Aorta (tissue), 5 donors: ENCODE measurements at places on chromosomes 1 and 21. TPM values are rescaled to one million over a fixed set of nuclear protein-coding genes. Genes with fewer than 3 reads are reported as not detected.

MPL gene
- total RNA-seq, result 0.18 TPM

NEK2 gene
- 1.0 TPM for total RNA-seq

FAM177B gene
- total RNA-seq, result not detected

THEM5 gene
- not detected for total RNA-seq

BLACAT1 gene
- total RNA-seq, result not detected

AMPD1 gene
- not detected for total RNA-seq

KRTAP19-1 gene
- total RNA-seq, result not detected

PPIAL4G gene
- 0.13 TPM for total RNA-seq

HAO2 gene
- not detected for total RNA-seq

GRCh38 chr1:201508809-201509208, 1.9 kb upstream of the CSRP1 start:
- no peaks in the 10 kb centered on the region for H3K36me3 ChIP-seq
- H3K4me1 ChIP-seq, result no peaks in the 10 kb centered on the region
- no peak overlapping the region for H3K4me3 ChIP-seq

DNA sequence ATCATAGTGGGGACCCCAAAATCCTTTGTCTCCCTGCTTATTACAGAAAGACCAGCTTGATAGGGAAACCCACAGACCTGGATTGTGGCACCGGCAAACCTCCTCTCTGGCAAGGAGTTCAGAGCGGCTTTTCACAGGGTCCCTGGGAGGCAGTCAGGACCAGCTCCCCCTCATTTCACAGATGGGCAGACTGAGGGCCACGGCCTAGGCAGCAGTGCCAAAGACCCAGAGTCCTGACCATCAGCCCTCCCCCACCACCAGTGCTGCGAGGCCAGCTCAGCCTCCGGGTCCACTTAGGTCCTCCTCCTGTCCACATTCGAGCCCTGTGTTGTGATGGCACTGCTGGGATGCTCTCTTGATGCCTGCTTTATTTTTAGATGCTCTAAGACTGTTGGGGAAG, 57.2 kb downstream of the CAMK2N1 start:
- H3K4me3 ChIP-seq, result no peak overlapping the region
- H3K36me3 ChIP-seq, result no peaks in the 10 kb centered on the region
- no peaks in the 10 kb centered on the region for H3K27me3 ChIP-seq
- DNase-seq, result no peak
- H3K27ac ChIP-seq, result no peak overlapping the region

- H3K36me3 ChIP-seq, result no peaks in the 10 kb centered on the region
- no peak for DNase-seq
- H3K4me3 ChIP-seq, result no peak overlapping the region
- no peaks in the 10 kb centered on the region for H3K4me1 ChIP-seq
Observed at GRCh38 chr1:71817028-71817427, 465.3 kb downstream of the NEGR1 start.

- no peak overlapping the region for H3K27ac ChIP-seq
- no peaks in the 10 kb centered on the region for H3K27me3 ChIP-seq
- no peaks in the 10 kb centered on the region for H3K4me1 ChIP-seq
- H3K4me3 ChIP-seq, result no peak overlapping the region
Observed at GRCh38 chr1:206579747-206580437, 32.4 kb downstream of the EIF2D start.

GRCh38 chr21:33325222-33326067, 675 bp downstream of the IFNAR1 start:
- no peaks in the 10 kb centered on the region for H3K27me3 ChIP-seq
- H3K36me3 ChIP-seq, result no peaks in the 10 kb centered on the region
- peak; percentile 84 for DNase-seq
- no peaks in the 10 kb centered on the region for H3K4me1 ChIP-seq
- peak overlapping the region; percentile 24 for H3K27ac ChIP-seq
- H3K4me3 ChIP-seq, result peak overlapping the region; percentile 89

- no peaks in the 10 kb centered on the region for H3K4me1 ChIP-seq
- H3K27ac ChIP-seq, result no peak overlapping the region
- no peak overlapping the region for H3K4me3 ChIP-seq
- no peaks in the 10 kb centered on the region for H3K36me3 ChIP-seq
- H3K27me3 ChIP-seq, result no peaks in the 10 kb centered on the region
Observed at GRCh38 chr1:18751425-18751824, 108.0 kb downstream of the TAS1R2 start.

DNA sequence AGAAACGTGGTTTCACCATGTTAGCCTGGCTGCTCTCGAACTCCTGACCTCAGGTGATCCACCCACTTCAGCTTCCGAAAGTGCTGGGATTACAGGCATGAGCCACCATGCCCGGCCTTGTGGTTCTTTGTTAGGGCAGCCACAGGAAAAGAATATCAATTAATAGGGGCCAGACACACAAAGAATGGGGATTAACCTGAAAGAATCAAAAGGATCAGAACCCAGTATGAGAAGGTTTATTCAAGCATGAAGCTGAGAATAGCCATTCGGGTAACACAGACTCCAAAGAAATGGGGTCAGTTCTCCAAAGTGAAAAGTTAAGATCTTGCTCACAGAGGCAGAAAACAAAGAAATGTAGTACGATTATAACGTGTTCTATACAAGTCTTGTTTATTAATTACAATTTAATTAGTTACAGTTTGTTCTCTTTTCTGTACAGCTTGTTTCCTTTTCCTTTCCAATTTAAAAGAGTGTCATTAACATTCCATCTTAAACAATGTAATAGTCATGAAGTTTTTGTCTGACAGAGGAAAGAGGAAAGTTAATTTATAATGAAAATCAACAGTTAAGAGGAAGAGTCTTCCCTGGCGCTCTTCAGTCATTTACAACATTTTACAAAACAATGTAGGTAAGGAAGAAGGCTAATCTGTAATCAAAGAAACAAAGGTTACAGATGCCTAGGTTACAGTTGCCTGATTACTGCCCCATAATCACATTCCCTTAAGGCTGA, 51.3 kb upstream of the SLC45A1 start:
- no peaks in the 10 kb centered on the region for H3K36me3 ChIP-seq
- no peaks in the 10 kb centered on the region for H3K4me1 ChIP-seq
- no peak for DNase-seq
- no peak overlapping the region for H3K27ac ChIP-seq
- H3K4me3 ChIP-seq, result no peak overlapping the region

DNA sequence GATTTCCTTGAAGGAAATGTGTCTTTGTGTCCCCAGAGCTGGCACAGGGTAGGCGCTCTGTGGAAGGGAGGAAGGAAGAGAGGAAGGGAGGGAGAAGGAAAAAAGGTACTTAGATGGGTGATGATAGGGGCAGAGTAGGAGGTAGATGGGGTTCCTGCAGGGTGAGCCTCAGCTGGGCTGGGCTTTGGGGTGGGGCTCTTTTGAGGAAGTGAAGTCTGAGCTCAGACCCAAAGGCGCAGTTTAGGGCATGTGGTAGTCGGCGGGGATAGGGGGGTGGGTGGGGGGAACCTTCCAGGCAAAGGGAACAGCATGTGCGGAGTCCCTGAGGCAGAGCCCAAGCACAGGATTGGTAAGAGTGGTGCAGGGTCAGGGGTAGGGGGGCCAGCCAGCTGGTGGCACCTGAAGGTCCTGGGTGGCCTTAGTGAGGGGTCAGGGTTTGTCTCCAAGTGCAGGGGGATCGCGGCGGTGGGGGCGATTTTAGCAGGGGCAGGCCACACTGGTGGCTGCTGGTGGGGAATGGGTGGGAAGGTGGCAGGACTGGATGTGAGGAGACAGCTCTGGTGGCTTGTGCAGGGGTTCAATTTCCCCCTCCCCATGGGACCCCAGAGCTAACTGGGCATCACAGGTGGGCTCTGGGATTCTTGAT, 8.4 kb upstream of the HTR6 start:
- H3K4me3 ChIP-seq, result no peak overlapping the region
- no peaks in the 10 kb centered on the region for H3K4me1 ChIP-seq
- no peaks in the 10 kb centered on the region for H3K36me3 ChIP-seq
- H3K27me3 ChIP-seq, result no peaks in the 10 kb centered on the region

DNA sequence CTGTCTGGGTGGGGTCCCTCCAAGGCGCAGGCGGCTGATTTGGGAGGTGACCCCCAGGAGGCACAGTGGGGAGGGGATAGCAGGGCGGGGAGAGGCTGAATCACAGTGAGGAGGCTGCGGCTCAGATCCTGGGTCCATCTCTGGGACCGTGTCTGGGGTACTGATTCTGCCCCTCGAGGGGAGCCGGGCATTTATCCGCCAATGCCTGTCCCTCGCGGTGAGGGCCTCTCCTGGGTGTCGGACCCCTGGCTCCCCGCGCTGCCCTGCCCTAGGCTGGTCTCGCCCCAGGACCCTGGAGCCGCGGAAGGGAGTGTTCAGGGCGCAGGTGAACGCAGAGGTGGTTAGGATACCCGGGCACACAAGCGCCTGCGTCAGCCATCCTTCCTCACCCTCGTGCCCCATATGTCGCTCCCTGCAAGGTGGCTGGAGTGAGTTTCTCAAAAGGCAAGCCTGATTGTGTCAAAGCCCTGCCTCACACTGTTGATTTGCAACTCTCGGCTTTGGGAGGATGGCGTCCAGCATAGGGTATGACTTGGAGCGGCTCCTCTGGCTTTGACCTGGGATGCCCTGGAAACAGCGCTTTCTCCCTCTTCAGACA, 530.9 kb downstream of the PTPRU start:
- H3K4me1 ChIP-seq, result no peaks in the 10 kb centered on the region
- no peak for DNase-seq
- no peak overlapping the region for H3K27ac ChIP-seq
- no peaks in the 10 kb centered on the region for H3K36me3 ChIP-seq
- H3K4me3 ChIP-seq, result no peak overlapping the region

- no peaks in the 10 kb centered on the region for H3K27me3 ChIP-seq
- no peaks in the 10 kb centered on the region for H3K4me1 ChIP-seq
- H3K4me3 ChIP-seq, result no peak overlapping the region
- no peak for DNase-seq
- H3K36me3 ChIP-seq, result no peaks in the 10 kb centered on the region
- no peak overlapping the region for H3K27ac ChIP-seq
Observed at GRCh38 chr1:19723874-19724273, 59.2 kb downstream of the HTR6 start.

GRCh38 chr1:221099747-221100595, 220.7 kb downstream of the HLX start:
- no peaks in the 10 kb centered on the region for H3K27me3 ChIP-seq
- H3K36me3 ChIP-seq, result no peaks in the 10 kb centered on the region
- no peak overlapping the region for H3K4me3 ChIP-seq
- no peak overlapping the region for H3K27ac ChIP-seq
- H3K4me1 ChIP-seq, result no peaks in the 10 kb centered on the region

DNA sequence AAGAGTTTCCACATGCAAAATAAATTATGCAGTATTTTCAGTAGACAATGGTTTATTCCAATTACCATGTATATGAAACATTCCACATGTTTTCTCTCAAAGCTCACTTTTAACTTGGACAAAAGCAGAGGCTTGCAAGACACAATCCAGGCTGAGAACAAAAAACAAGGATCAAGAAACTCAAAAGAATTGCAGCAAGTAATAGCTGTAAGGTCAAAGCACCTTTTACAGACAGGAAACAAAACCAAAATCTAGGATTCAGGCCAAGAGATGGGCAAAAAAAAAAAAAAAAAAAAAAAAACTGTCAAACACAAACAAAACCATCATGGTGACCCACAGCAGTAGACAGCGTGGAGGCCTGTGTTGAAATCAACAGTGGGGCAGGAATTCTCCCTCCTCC, 9.3 kb downstream of the RGS1 start:
- H3K27me3 ChIP-seq, result no peaks in the 10 kb centered on the region
- no peaks in the 10 kb centered on the region for H3K4me1 ChIP-seq
- H3K36me3 ChIP-seq, result no peaks in the 10 kb centered on the region
- DNase-seq, result no peak
- H3K4me3 ChIP-seq, result no peak overlapping the region

DNA sequence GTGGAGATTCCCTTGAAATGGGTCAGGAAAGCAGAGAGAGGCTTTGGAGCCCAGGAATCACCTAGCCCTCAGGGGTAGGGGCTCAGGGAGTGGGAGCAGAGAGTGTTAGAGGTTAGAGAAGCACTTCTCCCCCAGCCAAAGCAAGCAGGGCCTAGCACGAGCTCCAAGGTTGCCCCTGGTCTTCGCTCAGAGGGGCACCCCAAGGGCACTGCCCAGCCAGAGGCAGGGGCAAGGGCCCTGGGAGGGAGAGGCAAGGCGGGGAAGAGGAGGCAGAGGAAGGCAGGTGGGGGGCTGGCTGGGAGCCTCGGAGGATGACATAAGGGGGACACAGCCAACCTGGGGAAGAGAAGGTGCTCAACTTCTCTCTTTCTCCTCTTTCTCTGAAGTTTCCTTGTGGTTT, 71.9 kb downstream of the CASZ1 start:
- H3K36me3 ChIP-seq, result no peaks in the 10 kb centered on the region
- H3K4me3 ChIP-seq, result no peak overlapping the region
- H3K27me3 ChIP-seq, result no peaks in the 10 kb centered on the region

DNA sequence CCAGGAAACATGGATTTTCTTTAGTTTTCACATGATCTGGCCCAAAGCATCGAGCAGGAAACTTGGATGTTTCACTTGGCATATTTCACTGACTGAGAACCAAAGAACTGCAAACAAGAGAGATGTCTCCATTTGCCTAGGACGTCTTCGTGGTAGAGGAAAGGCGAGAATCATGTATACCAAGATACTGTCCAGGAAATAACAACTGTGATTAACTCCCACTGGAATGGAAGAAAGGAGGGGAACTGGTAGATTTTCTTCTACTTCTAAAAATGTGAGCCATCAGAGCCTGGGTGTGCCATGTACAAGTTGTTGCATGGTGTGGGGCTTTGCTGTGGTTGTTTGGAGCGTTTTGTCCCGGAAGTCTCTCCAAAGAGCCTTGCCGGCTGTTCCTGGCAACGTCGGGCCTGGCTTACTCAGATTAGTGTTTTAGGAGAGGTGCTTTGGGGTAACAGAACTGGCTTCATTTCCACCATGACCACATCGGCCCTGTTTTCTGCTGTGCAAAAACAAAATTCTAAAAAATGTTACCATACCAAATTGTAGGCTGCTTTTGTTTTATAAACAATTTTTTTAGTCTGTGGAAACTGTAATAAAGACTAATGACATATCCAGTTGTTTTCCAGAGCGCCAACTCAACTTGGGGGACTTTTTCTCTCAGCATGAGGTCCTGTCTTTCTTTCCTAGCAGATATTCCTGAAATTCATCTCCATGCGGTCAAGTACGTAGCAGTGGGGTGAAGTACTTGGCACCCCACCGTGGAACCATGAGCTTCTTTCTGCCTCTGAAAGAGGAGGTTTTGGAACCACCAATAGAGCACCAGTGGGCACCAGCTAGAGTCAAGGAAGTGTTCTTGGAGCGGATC, 118.3 kb downstream of the TM2D1 start:
- H3K4me3 ChIP-seq, result no peak overlapping the region
- peak; percentile 87 for DNase-seq
- H3K27ac ChIP-seq, result peak overlapping the region; percentile 99
- no peaks in the 10 kb centered on the region for H3K36me3 ChIP-seq
- H3K4me1 ChIP-seq, result peaks cover 2% of the 10 kb centered on the region

- no peak overlapping the region for H3K4me3 ChIP-seq
- H3K27me3 ChIP-seq, result no peaks in the 10 kb centered on the region
- no peaks in the 10 kb centered on the region for H3K4me1 ChIP-seq
- no peak for DNase-seq
- H3K36me3 ChIP-seq, result no peaks in the 10 kb centered on the region
Observed at GRCh38 chr1:35447278-35447677, 109.9 kb downstream of the KIAA0319L start.
